ENCODE measurements at places on chromosomes 3 and 15.

DNA sequence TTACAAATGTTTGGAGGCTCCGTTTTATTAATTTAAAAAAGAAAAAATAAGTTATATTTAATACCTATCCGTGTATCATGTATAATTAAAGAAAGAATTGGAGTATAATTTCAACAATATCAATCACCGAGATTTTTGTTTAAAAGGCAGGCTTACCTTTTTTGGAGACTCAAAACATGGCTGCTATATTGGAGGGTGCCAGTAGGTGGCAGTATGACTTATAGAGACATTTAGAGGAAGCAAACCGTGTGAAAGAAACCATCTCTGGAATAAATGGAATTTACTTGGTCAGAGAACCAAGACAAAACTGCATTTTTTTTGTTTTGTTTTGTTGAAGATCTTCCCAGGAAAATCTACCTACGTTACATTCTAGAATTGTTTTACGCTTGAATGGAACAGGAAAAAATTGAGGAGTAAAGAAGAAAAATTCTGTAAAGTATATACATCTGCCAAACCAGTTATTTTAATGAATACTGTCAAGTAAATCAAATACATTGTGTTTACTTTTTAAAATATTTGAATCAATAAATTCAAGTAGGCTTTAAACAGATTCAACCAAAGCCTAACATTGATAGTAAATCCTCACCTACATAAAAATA, 802.6 kb upstream of the ALCAM start:
- peak; percentile 56 for DNase-seq

DNA sequence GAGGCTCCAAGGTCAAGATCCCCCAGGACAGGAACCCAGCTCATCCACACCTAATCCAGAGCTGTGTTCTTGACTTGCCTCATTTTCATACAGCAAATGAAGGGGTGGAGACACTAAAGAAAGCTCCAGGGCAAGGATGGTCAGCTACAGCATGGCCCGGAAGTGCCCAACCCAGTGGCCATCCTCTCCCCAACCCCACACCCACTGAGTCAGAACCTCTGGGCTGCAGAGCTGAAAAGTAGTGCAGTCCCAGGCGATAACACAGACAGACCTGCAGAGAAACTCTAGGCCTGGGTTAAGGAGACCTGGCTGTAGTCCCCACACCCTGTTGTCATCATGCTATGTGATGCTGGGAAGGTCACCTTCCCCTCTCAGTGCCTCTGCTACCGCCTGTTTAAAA, 85.3 kb downstream of the SEMA5B start:
- no peak for DNase-seq

- no peak for DNase-seq
Observed at GRCh38 chr3:21620511-21621155, 130.4 kb downstream of the ZNF385D start.

GRCh38 chr3:52609316-52609815, 73.0 kb downstream of the UQCC5 start:
- DNase-seq: no peak

GRCh38 chr15:98898122-98898521, 109.5 kb downstream of the PGPEP1L start:
- DNase-seq: no peak

- peak; percentile 67 for DNase-seq
Observed at GRCh38 chr3:105555206-105555605, 188.5 kb downstream of the ALCAM start.

All from AG10803 (cell line).